Epithelial cell of proximal tubule (primary cell): ENCODE measurements at places on chromosomes 4 and X. TPM values are rescaled to one million over a fixed set of nuclear protein-coding genes. Genes with fewer than 3 reads are reported as not detected.

- DNase-seq: no peak
Observed at GRCh38 chr4:3044870-3045819, 29.2 kb downstream of the HTT-AS start.

The TBC1D19 gene
- 27.9 and 30.4 TPM in 2 replicates for total RNA-seq

DNA sequence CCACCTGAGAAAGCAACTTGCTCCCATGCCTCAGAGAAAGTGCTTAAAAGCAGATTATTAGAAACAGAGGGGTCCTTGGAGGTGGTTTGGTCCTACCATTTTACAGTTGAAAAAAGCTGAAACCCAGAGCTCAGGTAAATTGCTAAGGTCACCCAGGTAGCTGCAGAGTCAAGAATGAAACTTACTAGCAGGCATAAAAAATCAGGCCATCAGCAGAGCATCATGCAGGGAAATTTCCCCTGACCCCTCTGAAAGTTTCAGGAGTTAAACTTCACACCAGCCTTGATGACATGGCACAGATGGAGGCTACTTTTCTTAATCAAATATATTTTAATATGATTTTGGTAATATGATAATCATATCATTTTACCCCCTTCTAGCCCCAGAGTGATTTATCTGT, 70.3 kb downstream of the IRF2 start:
- DNase-seq: no peak

DNA sequence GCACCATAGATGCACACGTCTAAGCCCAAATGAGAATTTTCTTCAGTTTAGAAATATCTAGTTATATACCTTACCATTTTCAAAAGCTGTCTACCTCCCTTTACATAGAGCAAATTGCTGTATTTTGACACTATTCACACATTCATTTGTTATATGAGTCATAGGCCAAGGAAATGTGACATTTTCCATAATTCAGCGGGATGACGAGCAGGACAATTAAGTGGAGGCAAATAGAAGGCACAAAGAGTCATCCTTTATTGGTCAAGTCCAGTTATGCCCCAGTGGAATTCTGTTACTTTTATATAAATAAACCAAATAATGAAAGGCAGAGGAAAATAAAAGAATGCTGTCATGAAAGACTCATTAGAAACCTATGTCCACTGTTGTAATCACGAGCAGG, 27.9 kb downstream of the FGF13 start:
- DNase-seq: no peak

DNA sequence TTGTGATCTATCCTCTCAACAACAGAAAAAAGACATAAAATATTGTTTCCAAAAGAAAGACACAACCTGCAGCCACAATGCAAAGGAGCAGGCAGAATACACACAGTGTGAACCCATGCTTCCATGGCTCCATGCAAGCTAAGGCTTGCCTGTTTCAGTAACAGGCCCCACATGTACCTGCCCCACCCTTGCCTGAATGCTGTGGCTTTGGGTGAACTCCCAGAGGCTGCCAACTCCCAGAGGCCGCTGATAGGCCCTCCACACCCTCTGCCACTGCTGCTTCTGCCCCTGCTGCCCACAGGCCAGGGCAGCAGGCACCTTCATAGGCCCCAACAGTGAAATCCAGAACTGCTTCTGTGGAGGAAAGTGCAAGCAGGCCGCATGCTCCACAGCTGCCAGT, 313.9 kb downstream of the CHIC1 start:
- no peak for DNase-seq

DNA sequence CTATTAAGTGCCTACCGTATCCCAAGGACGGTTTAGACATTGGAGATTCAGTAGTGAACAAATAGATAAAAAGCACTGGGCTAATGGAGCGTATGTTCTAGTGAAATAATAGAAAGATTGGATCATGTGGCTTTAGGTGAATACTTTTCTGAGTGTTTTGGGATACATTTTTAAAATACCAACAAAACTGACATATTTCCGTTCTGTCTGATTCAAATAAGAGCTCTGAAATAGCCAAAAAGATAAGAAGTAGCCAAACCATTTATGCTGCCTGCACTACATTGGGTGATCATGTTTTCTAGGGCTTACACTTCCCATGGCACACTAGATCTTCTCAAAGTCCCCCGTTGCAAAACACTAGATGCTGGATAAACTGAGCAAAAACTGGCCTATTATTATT, 14.2 kb downstream of the IGFBP7 start:
- DNase-seq: no peak

DNA sequence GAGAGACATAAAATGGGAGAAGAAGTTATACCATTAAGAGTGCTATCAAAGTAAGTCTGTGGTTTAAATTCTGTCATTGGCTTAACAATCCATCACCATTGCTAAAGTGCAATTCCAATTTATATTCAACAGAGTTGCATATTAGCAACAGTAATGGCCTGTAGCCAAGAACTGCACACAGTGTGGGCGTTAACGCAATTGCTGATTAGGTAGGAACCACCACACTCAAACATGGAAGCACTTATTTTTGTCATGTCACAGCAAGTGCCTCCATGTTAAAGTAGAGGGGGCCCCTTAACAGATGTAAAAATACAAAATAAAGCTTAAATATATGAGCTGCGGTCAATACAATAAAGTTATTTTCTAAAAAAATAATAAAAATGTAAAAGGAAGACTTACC, 10.8 kb downstream of the LARP7 start:
- DNase-seq: no peak

DNA sequence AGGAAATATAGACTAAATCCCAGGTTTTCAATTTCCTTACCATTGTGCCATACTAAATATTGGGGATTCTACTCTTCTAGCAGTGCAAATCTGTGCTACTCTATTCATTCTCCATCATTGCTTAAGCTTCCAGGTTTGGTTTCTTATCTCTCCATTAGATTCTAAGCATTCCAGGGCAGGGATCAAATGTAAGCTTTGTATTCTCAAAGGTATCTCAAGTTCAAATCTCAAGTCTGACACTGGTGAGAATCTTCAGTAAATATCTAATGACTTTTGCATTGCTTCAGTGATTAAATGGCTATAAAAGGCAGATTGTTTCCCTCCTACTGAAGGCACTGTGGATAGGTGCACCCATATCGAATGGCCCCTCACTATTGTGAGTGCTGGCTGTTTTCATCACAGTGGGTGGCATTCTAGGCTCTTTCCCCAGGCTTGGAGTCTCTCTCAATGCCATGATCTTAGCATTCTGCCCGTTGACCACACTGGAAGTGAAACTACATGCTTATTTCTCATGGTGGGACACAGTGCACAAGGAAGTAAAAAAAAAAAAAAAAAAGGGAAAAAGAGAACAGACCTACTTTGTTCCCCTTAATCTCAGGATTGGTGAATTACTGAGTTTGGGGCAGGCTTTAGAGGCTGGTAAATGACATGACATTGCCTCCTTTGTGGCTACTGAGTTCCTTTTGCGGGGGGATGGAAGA, 28.7 kb downstream of the FAM9C start:
- no peak for DNase-seq

- peak; percentile 37 for DNase-seq
Observed at GRCh38 chr4:56321251-56321650, 66.0 kb downstream of the AASDH start.

- no peak for DNase-seq
Observed at GRCh38 chr4:128675083-128675482, 134.4 kb upstream of the JADE1 start.

The SLC9B1 gene
- total RNA-seq: 0.43 and 1.1 TPM in 2 replicates

- no peak for DNase-seq
Observed at GRCh38 chr4:122827258-122827878, 737 bp downstream of the FGF2 start.

- DNase-seq: no peak
Observed at GRCh38 chr4:134147941-134148340, 53.6 kb downstream of the PABPC4L start.

The MCF2 gene
- 0.07 and 0.17 TPM in 2 replicates for total RNA-seq

DNA sequence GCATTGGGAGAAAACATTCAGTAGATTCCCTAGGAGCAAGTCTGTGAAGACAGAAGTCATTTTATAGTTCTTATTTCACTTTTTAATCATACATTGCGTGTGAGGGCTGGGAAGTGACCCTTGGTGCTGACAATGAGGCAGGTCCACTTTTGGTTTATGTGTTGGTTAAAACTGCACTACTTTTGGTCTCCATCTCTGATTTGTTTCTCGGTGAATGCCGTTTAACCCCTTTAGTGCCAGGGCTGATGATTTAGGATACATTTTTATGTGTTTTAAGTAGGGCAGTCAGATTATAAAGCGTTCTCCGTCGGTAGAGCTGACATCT, 110.4 kb downstream of the AFF1 start:
- no peak for DNase-seq

The REPS2 gene
- total RNA-seq: 0.72 and 1.7 TPM in 2 replicates

- no peak for DNase-seq
Observed at GRCh38 chrX:139725720-139726119, 17.8 kb upstream of the MCF2 start.
